CD8-positive, alpha-beta T cell (primary cell): ENCODE measurements at places on chromosomes 7 and 10.

DNA sequence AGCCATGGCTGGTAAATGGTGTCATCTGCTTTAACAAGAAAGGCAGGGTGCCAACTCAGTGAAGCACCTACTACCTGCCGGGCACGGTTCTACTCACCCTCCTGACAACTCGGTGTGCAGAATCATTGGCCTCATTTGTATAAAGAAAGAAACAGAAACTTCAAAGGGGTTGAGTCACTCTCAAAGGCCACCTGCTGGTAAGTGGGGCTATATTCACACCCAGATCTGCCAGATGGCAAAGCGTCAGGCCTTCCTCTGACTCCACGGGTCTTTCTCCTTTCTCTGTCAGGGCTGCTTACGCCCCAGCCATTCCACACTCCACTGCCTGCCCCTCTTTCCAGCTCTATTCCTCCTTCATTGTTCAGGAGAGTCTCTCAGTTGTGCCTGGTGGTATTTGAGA, 309.2 kb downstream of the GFRA1 start:
- DNase-seq = no peak

- no peak for DNase-seq
Measured at GRCh38 chr7:128920913-128921582, 10.5 kb upstream of the KCP start.

DNA sequence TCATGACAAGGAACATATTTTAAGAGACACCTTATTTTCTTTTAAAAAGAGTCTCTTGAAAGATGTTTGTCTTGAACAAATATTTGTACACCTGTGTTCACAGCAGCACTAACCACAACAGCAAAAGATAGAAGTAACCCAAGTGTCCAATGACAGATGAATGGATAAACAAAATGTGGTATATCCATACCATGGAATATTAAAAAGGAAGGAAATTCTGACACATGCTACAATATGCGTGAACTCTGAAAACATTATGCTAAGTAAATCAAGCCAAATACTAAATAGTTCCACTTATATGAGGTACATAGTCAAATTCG, 17.8 kb downstream of the SGMS1 start:
- DNase-seq = no peak

DNA sequence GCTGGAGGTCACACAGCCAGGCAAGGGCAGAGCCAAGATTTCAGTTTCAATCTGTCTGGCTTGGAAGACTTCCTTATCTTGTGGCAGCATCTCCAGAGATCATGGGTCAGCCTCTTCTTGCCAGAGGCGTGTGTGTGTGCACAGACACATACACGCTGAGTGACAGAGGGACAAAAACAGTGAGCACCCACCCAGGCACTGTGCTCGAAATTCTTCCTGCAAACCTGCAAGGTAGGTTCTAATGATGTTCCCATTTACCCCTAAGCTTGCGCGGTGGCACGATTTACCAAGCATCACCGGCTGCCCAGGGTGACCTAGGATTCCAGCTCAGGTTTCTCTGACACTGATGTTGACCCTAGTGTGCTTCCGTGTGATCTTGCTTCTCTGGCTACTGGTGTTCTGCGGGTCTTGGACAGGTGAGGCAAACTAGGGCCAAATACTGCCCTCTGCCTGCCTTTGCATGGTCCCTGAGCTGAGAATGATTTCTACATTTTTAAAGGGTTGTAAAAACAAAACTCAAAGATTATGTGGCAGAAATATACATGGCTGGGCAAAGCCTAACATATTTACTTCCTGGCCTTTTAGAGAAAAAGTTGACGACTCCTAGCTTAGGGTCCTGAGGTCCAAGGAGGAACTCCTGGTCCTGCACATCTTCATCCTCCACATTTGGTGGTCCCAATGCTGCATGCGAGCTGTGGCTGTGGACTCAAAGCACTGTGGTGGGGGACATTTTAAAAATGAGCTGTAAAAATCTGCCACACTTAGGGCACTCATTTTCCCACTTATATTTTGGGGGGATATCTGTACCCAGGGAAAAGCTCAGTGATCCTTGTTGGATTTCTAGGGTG, 268.5 kb downstream of the RPS24 start:
- DNase-seq = no peak

DNA sequence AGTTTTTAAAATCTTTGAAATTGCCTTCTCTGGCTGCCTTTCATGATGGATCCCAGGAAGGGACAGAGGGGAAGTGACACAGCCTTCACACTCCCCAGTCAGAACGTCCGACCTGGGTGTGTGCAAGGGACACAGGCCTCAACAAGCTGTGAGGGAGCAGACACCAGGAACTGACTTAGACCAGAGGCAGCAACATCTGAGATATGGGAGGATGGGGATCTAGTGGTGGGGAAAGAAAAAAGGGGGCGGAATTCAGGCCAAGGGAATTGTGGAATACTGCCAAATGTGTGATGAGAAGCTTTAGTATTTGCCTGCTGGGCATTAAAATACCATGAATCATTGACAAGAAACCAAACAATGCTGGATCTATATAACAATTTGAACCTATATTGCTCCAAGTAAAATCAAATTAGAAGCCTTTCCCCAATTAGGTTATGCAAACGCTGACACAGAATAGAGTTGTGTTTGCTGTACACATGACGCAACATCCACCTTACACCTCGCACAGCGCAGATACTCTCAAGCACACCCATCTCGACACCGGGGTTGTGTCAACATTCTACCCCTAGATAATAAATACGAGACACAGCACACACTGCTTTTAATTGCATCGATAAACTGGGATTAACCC, 17.2 kb upstream of the MNX1 start:
- no peak for DNase-seq

GRCh38 chr10:11264296-11265048, 246.8 kb downstream of the CELF2 start:
- DNase-seq = no peak

GRCh38 chr7:31475368-31475767, 38.5 kb upstream of the ITPRID1 start:
- no peak for DNase-seq

DNA sequence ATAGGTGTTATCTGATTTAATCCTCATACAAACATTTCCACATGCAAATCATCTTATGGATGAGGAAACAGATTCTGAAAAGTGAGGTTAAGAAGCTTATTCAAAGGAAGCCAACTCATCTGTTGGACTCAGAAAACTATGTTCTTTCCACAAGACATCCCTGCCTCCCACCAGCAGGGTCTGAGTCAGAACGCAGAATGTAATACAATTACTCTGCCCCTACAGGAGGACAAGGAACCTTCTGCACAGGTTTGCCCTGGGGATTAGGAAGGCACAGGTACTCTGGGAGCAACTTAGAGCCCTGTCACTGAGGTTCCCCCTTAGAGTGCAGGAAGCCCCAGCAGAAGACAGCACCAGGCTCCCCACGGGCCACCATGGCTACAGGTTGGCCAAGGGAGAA, 255.7 kb downstream of the TNS3 start:
- DNase-seq = no peak

DNA sequence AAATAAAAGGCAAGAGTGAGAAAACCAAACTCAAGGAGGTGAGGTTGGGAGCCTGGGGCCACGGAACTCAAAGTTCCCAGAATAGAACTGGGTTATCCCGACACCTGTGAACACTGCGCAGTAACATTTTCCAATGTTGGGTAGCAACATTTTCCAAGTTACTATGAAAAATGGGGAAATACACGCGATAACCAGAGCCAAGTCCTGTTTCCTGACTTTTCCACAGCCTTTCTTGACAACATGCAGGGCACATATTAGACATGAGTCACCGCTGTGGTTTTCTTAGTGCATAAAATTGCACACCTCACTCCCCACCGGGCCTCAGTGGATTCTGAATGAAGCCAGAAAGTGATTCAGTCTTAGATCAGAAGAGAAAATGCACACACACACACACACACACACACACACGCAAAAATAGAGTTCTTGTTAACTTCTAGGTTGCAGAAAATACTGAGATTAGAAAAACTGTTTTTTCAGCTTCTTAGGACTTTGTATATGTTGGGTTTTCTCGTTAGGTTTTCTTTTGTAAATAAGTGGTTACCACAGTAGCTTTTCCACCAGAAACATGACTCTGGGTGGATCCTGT, 70.0 kb downstream of the CAMK1D start:
- no peak for DNase-seq

GRCh38 chr7:82740246-82740848, 296.8 kb upstream of the CACNA2D1 start:
- DNase-seq = no peak

DNA sequence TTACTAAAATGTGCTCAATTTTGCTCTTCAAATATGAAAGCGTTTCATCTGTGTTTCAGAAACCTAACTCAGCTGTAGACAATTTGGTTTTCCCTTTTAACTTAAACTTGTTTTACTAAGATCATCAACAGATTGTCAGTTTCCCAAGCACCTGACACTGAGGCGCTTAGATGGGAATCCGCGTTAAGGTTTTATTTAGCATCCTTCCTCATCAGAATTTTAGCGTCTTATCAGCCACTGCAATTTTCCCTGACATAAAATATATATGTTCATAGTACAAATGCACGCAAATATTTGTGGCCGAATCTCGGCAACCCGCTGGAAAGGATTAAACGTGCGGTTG, 1.2 kb downstream of the SGCE start:
- DNase-seq = no peak

DNA sequence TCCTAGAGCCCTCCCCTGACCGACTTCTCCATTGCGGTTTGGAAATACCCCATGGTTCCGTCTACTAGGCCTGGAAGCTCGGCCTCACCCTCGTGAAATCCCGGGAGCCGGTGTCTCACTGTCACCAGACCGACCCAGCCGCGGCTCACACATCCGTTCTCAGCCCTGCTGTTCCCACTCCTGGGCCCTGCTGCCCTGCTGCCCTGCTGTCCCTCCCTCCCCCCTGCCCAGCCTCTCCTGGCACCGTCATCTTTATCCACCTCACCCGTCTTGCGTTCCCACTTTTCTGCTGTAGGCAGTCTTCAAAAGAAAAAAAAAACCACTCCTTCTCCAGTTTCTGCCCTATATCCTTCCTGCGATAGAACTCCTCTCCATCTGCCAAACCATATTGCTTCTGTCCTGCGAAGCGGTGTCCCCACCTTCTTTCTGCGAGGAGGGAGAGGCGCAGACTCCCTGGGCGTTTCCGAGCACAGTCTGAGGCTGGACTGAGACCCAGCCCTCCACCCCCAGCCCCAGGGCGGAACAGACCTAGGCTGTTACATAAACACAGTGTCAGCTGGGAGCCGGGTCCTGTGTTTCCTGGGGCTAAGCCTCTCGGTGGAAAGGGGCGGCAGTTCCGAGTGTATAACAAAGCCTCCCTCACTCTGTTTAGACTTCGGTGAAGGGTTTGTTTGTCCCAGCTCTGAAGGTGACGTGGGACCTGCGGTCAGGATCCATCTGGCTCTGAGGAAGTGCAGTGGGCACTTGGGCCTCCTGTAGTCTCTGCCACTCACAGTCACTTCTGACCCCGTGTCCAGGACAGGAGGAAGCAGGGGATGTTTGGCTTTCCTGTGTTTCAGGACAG, 2.8 kb downstream of the AGAP3 start:
- no peak for DNase-seq

GRCh38 chr7:26609532-26609931, 254.9 kb downstream of the SKAP2 start:
- no peak for DNase-seq

DNA sequence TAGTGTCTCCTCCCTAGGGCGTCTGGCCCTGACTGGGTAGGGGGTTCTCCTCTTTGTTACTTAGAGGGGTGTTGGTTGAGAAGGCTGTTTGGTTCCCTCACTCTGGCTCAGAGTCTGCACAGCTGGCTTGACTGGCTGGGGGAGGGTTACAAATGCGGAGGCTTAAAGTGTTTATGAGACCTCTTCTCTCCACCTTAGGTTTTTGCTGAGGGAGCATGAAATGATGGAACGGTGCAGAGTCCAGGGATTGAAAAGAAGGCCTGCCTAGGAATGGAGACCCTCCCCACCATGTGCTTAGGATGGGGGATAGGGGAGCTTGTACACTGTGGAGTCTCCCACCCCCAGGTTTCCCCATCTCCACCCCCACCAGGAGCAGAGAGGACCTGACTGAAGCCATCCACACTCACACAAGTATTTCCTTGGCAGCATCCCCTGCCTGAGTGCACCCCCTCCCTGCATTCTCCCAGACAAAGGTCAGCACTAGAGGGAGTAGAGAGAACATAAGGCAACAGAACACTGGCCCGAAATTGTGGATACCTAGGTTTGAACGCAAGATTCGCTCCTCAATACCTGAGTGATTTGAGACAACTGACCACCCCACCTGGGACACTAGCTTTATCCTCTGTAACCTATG, 1.7 kb upstream of the LDB1 start:
- no peak for DNase-seq

DNA sequence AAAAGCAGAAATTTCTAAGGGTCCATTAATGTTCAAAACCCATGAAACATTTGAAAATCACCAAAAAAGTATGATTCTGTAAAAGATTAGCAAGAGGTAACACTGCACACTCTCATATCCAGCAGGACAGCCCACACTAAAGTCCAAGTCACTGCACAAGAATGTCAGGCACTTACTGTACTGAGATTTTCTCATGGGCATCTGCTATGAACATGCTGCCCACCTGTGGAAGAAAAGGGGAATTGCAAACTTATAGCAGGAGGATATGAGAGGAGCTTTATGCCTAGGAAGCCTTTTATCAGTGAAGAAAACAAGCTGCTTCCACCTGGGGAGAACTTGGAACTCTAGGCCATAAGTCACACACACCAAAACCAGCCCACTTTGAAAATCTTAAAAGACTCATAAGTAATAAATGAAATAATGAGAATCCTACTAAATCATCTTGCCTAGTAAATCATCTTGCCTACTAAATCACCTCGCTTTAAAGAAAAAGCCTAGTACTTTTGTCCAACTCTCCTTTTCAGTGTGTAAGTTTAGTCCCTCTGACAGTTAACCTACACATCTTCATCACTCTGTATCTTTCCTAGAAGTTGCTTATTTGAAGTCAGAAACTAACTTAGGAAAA, 46.1 kb downstream of the ARMH3 start:
- DNase-seq = peak; percentile 35

DNA sequence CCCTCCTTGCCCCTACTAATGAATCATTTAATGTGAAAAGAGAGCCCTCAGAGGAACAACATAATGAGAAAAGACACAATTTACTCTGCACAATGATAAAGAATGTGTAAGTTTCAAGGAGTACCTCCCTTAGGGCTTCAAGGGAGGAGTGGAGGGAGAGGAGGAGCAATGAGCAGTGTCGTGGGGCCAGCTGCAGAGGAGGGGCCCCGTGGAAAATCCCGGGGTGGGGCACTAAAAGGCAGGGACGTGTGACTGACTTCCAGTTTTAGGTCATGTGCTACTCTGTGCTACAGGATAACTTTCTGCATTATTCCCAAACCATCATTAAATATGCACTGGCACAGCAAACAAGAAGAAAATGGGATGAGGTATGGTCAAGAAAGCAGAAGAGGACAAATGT, 108.1 kb downstream of the ANLN start:
- DNase-seq = no peak

GRCh38 chr10:88493691-88494483, 89.2 kb downstream of the RNLS start:
- no peak for DNase-seq

GRCh38 chr10:87660484-87661133, 931 bp downstream of the PAPSS2 start:
- DNase-seq = no peak

- DNase-seq = no peak
Measured at GRCh38 chr7:157397036-157397720, 60.4 kb downstream of the DNAJB6 start.
